Central memory CD8-positive, alpha-beta T cell (primary cell): ENCODE measurements at places on chromosomes 5 and 9.

DNA sequence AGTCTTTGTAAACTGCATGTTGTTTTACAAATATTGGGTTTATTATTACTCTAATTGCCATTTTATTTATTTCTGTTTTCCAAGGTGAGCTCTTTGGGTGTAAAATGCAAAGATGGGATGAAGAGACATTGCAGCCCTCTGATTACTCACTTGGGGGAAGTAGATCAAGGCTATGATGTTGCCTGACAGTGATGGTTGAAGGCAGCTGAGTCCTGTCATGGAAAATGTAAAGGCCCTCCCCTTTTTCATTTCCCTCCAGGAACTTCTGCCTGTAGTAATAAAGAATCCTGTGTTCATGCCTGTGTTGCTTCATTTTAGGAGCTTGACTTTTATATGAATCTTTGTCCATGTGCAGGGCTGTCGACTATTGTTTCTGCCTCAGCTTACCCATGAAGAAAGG is 605.4 kb upstream of the CLINT1 start:
- no peak for DNase-seq

DNA sequence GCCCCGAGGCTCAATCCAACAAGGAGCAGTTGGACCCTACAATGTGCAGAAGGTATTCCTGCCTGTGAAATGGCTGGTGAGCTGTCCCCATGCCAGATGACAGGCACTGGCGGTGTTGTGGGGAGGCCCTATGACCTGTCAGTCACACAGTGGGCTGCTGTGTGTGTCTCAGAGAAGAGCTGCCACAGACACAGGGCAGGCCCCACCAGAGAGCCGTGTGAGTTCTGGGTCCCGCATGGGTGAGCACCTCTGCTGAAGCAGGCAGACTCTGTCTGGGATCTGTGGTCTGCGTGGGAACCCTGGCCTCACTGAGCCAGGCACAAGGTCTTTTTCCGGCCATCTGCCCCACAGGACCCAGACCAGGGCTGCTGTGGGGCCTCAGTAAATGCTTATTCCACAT is 37.3 kb upstream of the PITX1 start:
- no peak for DNase-seq

- no peak for DNase-seq
These were observed 5.3 kb upstream of the CFAP95 start for GRCh38 chr9:69815313-69815712.

DNA sequence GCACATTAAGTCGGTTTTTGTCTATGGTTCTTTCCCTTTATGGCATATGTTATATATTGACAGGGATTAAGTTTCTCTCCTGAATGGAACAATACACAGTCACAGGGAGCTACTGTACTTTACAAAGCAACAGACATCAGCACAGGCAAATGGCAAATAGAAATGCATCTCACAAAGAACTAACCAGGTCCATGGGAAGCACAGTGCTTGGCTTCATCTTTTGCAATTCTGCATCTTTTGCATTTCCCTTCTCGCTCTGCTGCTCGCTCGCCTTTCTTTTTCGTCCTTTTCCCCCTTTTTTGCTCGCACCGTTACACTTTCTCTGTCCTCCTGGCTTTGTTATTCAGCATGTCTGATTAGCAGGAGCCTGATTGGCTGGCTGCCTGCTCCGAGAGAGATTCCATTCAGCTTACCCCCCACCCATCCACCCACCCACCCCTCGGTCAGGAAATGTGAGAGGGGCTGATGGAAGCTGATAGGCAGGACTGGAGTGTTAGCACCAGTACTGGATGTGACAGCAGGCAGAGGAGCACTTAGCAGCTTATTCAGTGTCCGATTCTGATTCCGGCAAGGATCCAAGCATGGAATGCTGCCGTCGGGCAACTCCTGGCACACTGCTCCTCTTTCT is at the start of gene ADAMTSL1:
Gene ADAMTSL1 (plus strand): TSS at position 502 of the 628 bp plus-strand sequence. CDS start 80 bp downstream, at position 582.
- DNase-seq = no peak

DNA sequence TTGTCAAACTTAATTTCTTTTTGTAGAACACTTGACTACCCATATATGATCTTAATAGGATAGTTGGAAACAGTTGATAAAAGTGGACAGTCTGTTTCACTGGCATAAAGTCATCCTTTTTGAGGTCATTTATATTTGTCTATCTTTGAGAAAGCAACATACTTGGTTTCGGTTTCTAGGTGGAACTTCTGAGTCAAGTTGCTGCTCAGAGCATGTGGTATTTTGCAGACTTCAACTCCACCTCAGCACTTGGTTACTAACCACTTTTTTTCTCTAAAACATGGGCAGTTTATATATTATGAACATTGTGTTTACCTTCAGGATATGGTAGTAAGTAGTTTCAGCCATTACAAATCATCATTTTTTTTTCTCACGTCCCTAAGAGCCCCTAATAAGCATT is 1749.0 kb upstream of the C9orf72 start:
- DNase-seq = no peak

- DNase-seq = no peak
These were observed 118.9 kb downstream of the NXNL2 start for GRCh38 chr9:88653911-88654310.

- no peak for DNase-seq
These were observed 21.4 kb upstream of the AGXT2 start for GRCh38 chr5:35069188-35069587.

- no peak for DNase-seq
These were observed 131.5 kb upstream of the NFIL3 start for GRCh38 chr9:91555132-91555531.

- no peak for DNase-seq
These were observed 91.1 kb downstream of the BARX1 start for GRCh38 chr9:93864032-93864431.

- DNase-seq = no peak
These were observed 189.3 kb upstream of the MAST4 start for GRCh38 chr5:66406761-66407336.

DNA sequence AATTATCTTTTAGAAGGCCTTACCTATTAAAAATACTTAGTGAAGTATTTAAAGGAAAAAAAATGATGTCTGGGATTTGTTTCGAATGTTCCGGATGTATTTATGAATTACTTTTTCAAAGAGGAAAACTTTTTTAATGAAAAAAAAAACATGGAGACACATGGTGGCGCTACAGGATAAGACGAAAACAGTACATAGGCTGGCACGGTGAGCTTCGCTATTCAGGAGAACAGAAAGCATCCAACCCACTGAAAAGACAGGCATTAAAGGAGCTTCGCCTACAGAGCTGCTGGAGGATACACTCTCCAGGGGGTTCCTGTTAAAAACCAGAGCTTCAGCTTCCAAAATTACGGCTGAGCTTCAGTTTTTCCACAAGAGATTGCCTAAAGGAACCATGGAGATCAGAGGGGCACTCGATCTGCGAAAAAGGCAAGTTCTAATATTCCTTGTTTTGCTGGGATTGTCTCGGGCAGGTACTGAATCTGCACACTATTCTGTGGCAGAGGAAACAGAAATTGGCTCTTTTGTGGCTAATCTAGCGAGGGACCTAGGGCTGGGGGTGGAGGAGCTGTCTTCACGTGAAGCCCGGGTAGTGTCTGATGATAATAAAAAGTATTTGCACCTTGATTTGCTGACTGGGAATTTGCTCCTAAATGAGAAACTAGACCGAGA is at the start of gene PCDHB14:
Gene PCDHB14 (plus strand): TSS at position 232 of the 672 bp plus-strand sequence. CDS start 163 bp downstream, at position 395.
- DNase-seq = no peak

DNA sequence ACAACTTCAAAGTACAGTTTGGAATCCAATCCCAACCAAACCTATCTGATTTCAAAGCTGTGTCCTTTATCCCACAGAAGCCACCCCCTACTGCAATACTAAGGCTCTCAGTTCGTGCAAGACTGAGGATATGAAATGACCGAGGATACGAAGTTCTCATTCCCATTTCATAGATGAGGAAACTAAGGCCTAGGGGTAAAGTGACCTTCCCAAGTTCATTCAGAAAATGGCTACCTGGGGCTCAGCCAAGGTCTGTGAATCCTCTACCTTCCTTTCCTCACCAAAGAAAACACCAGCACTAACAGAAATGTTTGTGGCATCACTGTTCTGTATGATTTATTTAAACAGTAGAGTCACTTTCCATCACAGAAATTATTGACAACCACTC is 5.4 kb downstream of the KIAA1191 start:
- no peak for DNase-seq

GRCh38 chr9:93900971-93901861 is 53.9 kb downstream of the BARX1 start:
- no peak for DNase-seq

GRCh38 chr5:172423379-172424110 is 30.8 kb downstream of the SH3PXD2B start:
- DNase-seq = no peak

DNA sequence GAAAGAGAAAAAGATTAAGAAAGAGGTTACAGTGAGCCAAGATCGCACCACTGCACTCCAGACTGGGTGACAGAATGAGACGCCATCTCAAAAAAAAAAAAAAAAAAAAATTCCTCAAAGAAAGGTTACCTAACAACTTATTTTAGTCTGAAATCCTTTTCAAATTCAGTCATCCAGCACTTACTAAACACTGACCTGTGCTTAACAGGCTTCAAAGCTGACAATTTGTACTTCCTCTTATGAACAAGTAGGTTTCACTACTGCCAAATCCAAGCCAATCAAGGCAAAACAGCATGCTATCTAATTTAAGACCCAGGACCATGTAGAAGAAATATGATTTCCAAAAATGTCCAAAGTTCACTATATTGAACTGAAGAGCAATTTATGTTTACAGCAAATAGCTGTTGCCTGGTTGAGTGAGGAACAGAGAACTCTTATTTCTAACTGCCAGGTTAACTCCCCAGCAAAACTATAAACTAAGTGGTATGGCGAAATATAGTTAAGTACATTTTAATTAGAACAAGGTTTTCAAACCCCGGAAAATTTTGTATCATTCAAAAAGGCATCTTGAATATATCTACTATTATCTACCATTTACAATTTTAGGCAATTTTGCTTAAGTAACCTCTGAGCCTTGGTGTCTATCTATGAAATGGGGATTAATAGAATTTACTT is 13.4 kb downstream of the PWWP2A start:
- DNase-seq = no peak

GRCh38 chr5:81856948-81857928 is 106.3 kb upstream of the SSBP2 start:
- DNase-seq = no peak

DNA sequence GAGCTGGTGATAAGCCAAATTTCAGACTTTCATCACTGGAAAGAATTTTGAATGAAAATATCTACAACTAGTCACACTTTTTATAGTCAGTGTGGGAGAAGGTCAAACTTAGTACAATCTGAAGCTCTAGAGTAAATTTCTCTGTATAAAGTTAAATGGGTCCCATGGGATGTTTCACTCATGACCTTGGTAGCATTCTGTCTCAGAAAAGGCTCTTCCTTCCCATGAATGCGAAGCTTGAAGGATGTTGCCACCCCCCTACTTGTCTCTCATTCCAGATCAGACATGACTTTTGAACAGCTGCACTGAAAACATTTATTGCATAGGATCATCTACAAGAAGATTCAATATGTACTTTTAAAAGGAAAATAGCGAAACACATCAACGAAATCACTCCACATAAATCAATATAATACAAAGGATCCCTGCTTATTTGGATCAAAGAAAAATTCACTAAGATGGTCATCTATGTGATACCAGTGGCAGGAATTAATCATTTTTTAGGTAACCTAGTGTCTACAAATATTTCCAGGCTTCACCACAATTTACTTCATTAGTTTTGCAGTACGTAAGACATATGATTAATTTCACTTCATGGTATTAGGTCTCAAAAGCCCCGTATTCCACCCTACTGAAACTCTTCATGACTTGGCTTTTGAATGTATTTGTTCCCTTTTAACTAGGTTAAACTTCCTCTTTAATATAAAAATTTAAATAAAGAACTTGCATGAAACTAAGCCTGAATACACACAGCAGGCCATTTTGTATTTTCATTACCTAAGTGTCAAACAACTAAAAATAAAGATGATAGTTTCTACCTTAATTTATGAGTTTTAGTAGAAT is 4.4 kb downstream of the ST8SIA4 start:
- DNase-seq = no peak

- no peak for DNase-seq
These were observed 4.9 kb downstream of the ENTR1 start for GRCh38 chr9:136405481-136405880.

DNA sequence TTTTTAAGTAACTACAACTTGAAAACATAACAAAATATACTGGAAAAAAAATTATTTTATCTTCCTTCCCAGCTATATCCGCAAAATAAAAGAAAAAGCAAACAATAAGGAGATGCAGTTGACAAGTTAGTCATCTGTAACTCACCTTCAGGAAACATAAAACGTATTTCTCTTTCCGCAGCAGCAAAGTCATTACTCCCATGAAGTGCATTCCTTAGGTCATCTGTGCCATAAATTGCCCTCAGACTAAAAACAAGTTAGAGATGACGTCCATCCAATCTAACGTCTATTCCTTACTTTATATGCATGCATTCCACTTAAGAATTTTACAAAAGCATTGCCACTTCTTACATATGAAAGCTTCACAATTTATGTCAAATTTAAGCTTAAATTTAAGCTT is 10.9 kb downstream of the NME5 start:
- DNase-seq = no peak

DNA sequence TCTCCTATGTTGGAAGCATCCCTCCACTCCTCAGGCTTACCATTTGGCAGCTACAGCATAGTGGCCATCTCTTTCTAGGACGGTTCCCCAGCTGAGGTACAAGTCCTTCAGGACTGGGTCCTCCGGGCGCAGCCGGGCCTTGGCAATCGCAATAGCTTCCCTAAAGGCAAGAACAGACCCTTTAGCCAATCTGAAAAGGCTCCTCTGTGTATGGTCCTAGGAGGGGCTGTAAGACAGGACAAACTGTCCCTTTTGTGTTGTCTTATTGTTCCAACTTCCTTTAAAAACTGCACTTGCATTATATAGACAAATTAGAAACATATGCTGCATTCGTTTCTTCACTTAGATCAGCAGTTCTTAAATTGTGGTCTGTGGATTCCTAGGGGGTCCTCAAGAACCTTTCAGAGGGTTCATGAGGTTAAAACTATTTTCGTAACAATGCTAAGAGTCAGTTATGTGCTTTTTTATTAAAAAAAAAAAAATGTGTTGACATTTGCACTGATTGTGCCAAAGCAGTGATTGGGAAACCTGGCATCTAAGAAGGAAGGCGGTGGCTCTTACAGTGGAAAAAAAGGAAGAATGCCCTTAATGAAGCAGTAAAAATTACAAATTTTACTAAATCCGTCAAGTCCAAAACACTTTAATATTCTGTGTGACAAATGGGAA is 38.7 kb downstream of the GEMIN5 start:
- DNase-seq = no peak

- DNase-seq = no peak
These were observed 233.3 kb upstream of the GRAMD2B start for GRCh38 chr5:126189862-126190261.

GRCh38 chr9:77710316-77710715 is 62.2 kb upstream of the GNA14 start:
- DNase-seq = no peak

DNA sequence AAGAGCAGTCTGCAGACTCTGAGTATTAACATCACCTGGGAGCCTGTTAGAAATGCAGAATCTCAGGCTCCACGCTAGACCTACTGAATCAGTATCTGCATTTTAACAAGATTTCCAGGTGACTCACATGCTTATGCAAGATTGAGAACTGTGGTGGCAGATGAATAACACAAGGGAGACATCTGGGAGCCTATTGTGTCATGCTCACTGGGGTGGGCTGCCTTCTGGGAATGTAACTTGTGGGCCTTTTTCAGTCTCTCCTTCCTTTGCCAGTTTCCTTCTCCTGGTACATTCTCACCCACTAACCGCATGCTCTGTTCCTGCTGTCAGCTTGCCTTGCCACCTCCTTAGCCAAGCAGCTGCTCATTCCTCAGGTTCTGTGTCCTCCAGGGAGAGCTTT is 176.6 kb upstream of the C9orf72 start:
- DNase-seq = no peak
